Stimulated activated CD4-positive, alpha-beta T cell treated with anti-CD3 and anti-CD28 coated beads, Interleukin-1b, Interleukin-23, amount 100 ng/mL, for 48 hours (primary cell): ENCODE measurements at places on chromosomes 1 and 21.

DNA sequence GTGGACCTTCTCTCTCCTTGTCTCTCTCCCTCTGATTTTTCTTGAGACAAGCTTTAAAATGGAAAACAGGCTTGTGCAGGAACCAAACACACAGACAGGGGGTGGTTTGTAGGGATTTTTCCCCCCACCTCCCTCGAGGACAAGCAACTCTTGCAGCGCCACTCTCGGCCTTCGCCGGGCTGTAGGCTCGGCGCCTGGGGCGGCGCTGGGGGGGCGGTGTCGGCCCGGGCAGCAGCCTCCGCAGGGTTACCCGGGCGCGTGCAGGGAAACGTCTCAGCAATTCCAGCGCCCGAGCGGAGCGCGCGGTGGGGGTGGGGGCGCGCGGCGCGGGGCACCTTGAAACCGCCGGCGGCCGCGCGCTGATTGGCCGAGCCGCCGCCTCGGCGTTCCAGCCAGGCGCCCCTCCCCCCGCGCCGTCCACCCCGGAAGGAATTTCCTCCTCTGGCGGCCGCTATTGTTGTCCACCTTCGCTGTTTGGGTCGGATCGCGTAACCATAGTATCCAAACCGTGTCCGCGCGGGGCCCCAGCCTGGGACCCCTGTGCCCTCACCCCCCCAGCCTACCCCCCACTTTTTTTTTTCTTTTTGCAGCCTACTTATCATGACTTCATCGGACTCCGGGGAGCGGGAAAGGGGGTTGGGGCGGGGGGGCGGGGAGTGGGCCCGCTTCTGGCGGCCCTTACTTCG is 59.8 kb upstream of the ACOT11 start:
- DNase-seq = peak; percentile 65

- DNase-seq = no peak
These were observed 77.0 kb downstream of the ATF6 start for GRCh38 chr1:161843156-161843555.

DNA sequence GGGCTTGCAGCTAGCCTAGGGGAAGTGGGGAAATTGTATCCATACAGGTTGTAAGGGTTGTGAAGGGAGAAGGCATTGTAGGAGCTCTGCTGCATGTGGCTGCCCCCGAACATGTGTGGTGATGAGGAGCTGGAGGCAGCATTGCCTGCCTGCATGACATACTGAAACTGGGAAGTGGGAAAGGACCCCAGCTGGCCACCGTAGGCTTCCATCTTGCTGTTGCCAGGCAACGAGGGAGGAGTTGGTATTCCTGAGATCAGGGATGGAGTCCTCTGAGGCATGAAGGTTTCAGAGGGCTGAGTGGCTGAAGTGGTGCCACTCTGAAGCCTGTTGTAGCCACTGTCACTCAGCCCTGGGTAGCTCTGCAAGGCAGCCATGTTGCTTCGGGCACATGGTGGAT is 103.2 kb downstream of the TBX15 start:
- DNase-seq = no peak

DNA sequence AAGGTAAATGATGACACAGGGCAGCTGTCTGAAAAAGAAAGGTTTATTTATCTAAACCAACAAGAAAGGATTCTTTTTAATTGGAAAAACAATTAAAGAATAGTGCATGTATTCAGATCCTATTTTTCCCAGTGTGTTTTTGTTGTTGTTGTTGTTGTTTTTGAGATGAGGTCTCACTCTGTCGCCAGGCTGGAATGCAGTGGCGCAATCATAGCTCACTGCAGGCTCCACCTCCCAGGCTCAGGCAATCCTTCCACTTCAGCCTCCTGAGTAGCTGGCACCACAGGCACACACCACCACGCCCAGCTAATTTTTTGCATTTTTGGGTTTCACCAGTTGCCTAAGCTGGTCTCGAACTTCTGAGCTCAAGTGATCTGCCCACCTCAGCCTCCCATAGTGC is 22.1 kb downstream of the NEK2 start:
- no peak for DNase-seq

DNA sequence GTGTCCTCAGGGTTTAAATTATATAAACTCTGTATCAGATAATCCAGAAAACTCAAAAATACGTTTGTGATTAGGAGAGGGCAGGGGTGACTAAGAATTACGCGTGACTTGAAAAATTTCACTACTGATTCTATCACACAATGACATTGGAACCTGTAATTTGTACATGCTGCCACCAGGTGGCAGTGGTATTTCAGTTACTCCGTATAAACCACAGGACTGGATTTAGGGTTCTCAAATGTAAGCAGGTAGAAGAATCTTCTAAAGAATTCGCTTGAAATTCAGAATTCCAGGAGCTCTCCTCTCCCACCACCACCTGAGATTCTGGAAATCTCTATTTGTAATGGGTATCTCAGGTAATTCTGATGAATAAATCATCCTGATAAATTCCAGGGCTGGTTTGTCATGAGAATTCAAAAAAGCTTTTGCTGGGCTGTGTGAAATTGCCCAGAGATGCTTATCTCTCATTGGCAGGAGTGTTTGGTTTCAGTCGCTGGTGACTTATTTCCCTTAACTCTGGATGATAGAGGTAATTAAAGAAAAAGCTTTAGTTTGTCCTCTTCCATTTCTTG is 1.7 kb upstream of the KRTAP7-1 start:
- peak; percentile 41 for DNase-seq

GRCh38 chr1:91537281-91537986 is 36.8 kb downstream of the CDC7 start:
- DNase-seq = no peak

DNA sequence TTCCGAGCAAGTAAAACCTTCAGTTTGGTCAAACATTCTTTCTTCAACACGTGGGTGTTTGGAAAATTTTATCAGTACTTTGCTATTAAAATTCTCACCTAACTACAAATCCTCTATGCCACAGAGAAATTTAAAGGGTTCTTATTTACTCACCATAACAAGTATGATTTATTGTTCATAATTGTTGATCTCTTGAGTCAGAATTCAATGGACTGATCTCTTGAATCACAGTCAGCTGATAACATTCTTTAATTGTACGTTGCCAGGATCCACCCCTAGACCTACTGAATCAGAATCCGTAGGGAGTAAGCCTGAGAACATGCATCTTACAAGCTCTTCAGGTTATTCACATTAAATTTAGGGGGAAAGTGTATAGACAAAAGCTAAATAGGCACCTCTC is 51.2 kb downstream of the DIPK1A start:
- DNase-seq = no peak

- peak; percentile 7 for DNase-seq
These were observed 3.5 kb upstream of the KRTAP27-1 start for GRCh38 chr21:30340714-30341573.

GRCh38 chr1:42085596-42085995 is 67.6 kb upstream of the GUCA2B start:
- DNase-seq = no peak

DNA sequence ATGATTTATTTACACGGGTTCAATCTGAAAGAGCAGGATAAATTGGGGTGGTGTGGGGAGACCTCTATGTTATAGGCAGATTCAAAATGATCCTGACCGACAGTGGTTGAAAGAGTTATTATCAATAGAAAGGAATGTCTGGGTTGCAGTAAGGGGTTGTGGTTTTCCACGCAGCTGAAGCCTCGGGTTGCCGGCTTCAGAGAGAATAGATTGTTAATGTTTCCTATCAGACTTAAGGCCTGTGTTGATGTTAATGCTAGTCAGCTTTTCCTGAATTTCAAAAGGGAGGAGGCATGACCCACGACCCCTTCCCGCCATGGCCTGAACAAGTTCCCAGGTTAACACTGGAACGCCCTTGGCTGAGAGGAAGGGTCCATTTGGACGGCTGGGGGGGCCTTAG is 2.2 kb upstream of the UBE2J2 start:
- DNase-seq = no peak

GRCh38 chr1:221246628-221247415 is 367.6 kb downstream of the HLX start:
- no peak for DNase-seq

DNA sequence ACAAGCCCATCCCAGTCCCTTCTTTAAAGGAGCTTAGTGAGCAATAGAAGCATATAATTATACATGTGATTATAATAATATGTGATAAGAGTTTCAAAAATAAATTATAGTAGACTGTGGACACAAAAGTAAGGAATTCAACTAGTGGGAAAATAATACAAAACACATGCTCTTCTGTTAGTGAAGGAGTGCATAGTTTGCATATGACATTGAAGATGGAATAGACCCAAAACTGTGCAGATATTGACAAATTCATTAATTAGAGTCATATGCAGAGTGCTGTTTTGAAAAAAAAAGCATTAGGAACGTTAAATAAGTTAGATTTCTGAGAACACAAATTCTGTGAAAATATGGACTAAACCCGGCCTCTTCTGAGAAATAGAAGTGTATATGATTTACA is 278.8 kb downstream of the ASTN1 start:
- no peak for DNase-seq

GRCh38 chr1:41151846-41152245 is 90.3 kb downstream of the SCMH1 start:
- DNase-seq = no peak

- DNase-seq = no peak
These were observed 39.4 kb downstream of the PAFAH2 start for GRCh38 chr1:25958465-25958864.
